HTR-8/SVneo (cell line): ENCODE measurements at places on chromosomes 2 and 18.

GRCh38 chr2:3291113-3291512, 86.5 kb downstream of the EIPR1 start:
- DNase-seq = no peak

DNA sequence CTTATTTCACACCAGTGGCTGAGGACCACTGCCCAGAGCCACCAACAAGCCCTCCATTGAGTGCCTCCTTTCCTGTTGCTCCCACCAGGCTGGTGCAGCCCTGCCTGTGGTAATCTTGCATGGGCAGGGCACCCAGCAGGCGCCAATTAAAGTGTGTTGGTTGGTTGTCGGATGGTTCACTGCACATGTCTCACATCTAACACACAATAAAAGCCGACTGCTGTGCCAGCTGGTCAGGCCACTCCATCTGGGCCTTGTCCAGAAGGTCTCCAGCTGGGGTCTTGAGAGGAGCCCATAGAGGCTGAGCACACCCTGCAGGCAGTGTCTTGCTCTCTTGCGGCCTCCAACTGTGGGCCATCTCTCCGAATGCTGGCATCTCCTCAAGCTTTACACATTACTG, 494.8 kb upstream of the KLHL29 start:
- no peak for DNase-seq

- DNase-seq = no peak
Measured at GRCh38 chr2:950080-950966, at the start of gene SNTG2. Gene SNTG2 (plus strand): TSS chr2:950849. CDS start chr2:950997, 148 bp downstream.

DNA sequence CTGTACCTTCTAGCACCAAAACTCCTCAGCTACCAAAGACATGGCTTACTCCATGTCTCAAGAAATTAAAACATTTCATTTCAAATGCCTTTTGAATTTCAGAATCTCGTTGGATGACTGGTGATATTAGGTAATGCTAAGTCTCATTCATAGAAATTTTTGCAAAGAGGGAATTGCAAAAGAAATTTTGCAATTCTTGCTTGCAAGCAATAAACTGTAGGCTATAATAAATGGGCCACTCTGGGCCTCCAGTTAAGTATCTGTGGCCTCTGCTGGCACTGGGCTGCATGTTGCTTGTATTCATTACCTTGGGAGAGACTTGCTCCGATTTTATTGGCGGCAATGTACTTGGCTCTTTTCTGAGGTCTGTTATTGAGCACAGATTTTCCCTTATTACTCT, 2.8 kb upstream of the LCLAT1 start:
- DNase-seq = no peak

DNA sequence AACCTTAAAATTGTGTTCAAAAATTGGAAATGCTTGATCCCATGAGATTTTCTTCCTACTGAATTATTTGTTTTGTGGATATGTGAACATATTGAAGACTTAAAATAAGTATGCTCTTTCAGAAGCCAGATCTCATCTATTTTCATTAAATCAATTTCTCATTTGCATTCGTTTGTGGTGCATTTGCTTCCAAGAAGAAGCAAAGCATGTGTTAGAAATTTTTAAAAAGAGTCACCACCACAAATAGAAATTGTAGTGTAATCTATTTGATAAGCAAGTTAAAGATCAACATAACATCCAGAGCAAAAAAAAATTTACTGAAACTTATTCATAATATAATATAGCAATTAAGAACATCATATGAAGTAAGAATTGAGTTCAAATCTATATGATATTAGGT, 300.9 kb upstream of the SYT4 start:
- DNase-seq = no peak

GRCh38 chr2:158391876-158392275, 64.7 kb downstream of the CCDC148 start:
- no peak for DNase-seq

DNA sequence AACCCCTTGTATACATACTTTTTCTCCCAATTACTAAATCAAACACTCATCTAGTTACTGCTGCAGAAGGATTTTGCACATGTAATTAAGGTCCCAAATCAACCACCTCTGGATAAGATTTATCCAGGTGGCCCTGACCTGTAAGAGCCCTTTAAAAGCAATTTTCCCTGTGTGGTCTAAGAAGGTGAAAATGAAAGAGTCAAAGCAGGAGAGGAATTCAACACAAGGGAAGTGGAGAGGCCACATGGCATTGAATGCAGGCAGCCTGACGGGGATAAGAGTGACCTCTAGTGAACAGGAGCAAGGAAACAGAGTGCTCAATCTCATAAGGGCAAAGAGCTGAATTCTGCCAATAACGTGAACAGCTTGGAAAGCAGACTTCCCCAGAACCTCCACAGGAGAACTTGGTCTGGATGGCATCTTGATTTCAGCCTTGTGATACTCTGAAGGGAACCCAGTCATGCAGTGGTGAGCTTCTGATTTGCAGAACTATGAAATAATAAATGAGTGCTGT, 27.2 kb downstream of the PPP3R1 start:
- peak; percentile 38 for DNase-seq
